Suppressor macrophage treated with lipopolysaccharide for 4 hours (primary cell): ENCODE measurements at places on chromosomes 11 and 22.

DNA sequence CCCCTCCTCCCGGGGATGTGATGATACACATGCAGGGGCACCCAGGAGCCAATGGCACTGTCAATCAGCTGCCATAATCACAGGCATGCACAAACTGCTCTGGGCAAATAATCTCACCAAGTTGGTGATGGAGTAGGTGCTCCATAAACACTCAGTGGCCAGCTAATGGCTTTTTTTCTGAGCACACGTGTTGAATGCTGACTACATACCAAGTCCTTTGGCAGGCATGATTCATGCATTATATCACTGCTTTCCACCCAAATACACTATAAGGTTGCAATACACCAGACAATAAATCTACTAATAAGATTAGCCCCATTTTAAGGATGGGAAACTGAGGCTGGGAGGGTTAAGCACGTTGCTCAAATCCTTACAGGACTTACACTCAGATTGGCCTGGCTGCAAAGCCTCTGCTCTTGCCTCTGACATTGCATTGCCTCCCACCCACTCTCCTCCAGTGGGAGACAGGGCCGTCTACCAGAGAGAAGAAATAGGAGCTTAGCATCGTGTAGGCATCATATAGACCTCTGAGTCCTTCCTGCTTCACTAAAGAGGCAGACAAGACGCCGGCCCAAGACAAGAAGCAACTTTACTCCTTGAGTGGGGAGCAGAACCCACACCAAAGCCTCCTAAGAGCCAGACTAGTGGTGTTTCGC lies 32.7 kb upstream of the ACCSL start:
- no peak for DNase-seq

GRCh38 chr22:26066534-26066933 lies 102.7 kb upstream of the SEZ6L start:
- DNase-seq, result no peak

DNA sequence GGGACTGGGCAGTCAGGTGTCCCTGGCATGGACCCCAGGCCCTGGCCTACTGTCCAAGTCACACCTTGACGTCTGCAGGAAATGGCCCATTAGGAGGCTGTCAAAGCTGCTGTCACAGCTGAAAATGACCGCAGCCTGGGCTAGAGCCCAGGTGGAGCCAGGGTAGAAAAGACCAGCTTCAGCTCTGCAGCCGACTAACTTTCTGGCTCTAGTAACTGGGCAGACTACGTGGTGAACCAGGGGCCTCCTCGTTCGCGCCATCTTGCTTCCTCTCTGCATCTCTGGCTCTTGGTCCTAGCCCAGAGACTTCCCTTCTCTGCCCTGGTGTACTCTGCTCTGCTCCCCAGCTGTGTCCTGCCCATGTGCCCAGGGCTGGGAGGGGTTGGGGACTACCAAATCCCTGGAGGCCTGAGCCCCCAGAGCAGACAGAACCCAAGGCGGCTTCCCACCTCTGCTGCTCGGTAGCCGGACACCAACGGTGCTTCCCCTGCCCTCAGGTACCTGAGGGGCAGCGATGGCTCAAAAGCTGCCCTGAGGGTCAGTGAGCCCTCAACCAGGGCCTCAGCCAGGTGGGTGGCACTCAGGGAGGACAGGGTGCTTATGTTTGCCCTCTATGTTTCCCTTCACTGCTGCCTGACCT lies 19.7 kb downstream of the SART1 start:
- no peak for DNase-seq

- no peak for DNase-seq
These were observed 49.6 kb downstream of the IGSF9B start for GRCh38 chr11:133907216-133907615.

GRCh38 chr11:116262370-116262769 lies 510.4 kb downstream of the BUD13 start:
- no peak for DNase-seq

DNA sequence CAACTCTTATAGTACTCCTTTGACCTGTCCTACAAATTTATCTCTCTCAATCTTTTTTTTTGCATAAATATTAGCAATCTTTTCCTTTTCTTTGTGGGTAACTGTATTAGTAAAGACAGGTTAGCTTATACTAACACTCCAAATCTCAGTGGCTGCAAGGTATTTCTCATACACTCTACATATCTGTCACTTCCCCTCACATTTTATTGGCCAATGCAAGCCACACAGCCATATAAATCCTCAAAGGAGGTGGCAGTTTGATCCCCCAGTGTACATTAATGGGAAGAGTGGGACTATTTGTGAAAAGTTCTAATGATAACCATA lies 42.6 kb upstream of the EED start:
- DNase-seq, result peak; percentile 65

DNA sequence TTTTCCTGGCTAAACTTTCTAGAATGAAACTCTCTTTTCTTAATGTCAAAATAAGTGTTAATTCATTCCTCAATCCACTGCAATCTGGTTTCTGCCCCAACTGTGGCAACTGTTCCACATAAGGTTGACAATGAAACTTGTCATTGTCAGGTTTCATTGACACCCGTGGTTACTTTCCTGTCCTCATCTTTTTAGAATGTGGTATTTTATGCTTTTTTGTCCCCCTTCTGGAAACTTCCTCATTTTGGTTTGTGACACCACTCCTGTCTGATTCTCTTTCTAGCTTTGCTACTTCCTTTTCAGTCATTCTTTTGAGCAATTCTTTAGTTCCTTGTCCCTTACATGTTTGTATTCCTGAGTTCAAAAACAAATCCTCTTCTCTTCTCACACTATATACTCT lies 7.5 kb upstream of the PDE3B start:
- peak; percentile 68 for DNase-seq

GRCh38 chr22:29912141-29912540 lies 29.2 kb downstream of the MTMR3 start:
- no peak for DNase-seq

DNA sequence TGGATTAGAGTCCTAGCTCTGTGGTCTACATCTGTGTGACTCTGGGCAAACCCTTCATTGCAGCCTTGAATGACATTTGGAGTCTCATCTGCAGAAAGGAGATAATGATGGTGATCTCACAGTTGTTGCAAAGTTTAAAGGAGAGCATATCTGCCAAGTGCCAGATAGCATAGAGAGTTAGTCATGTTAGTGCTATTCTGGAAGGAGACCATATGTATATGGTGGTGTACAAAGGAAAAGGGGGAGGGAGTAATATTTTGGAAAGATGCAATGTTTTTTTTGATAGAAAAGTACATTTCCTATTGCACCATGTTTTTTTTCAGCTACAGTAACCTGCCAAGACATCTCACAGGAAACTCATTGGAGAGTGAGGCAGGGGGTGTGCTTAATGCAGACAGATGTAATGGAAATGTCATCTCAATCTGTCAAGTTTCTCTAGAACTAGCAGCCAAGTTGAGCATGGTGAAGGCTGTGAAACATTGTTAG lies 92.1 kb upstream of the NARS2 start:
- DNase-seq, result no peak

DNA sequence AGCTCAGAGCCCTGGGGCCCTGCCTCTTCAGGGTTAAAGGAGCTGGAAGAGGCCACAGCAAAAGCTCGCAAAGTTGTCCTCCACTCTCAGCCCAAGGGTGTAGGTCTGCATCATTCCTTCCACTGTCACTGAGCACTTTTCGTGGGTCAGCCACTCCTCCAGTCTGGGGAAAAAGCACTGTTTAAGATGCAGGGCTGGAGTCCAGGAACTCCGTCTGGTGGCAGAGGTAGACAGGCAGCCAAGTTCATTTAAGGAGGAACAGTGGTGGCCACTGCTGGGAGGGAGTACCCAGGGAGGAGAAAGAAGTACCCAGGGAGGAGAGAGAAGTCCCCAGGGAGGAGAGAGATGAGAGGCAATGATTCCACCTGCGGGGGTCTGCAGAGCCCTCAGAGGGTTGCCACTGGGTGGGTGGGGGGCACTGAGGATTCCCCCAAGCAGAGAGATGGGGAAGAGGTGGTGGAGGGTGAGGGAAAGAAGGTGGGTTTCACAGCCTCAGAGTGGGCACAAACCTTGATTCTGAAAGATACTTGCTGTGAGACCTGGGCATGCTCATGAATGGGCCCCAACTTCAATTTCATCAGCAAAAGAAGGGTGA lies 70.0 kb upstream of the B3GAT1 start:
- no peak for DNase-seq

- peak; percentile 73 for DNase-seq
These were observed 90.6 kb downstream of the GAB4 start for GRCh38 chr22:16917144-16918003.

- no peak for DNase-seq
These were observed 17.0 kb upstream of the DRICH1 start for GRCh38 chr22:23649071-23649501.

- DNase-seq, result no peak
These were observed 682.5 kb downstream of the NTM start for GRCh38 chr11:132052904-132053303.

- no peak for DNase-seq
These were observed 11.1 kb downstream of the RAPSN start for GRCh38 chr11:47437746-47438418.

DNA sequence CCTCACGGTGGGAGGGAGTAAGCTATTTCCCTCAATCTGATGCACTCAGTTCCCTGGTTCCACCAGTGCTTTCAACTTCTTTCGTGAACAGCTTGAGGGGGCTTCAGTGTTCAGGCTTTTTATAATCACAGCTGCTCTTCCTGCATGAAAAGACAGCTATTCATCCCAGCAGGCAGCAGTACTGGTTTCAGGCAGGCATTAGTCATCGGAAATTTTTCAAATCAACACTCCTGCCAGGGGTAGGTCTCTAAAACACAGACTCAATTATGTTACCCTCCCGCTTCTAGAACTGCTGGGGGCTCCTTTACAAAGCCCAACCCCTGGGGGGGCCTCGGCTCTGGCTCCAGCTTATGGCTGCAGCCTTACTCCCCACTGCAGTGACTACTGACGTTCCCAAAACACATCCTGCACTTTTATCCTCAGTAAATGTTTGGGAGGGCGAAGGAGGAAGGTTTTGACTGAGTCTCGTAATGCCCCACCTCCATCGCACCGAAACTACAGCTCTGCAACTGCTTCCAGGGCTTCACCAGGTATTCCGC lies 5.8 kb downstream of the POLDIP3 start:
- DNase-seq, result no peak

GRCh38 chr11:81165164-81165563 lies 1568.5 kb downstream of the FAM181B start:
- DNase-seq, result no peak

DNA sequence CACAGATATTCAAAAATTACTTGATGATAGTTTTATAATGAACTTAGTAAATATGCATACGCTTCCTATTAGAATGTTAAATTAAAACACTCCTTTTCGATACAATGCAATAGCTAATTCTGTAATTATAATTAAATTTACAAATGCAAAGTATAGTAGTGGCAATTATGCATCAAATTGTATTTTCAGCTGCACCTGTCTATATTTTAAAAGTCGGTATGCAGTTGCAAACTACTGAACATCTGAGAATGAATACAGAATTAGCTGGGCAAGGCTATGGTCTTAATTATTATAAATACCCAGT lies 110.4 kb upstream of the ARHGAP42 start:
- DNase-seq, result no peak

GRCh38 chr11:12430351-12430750 lies 53.0 kb downstream of the PARVA start:
- no peak for DNase-seq

DNA sequence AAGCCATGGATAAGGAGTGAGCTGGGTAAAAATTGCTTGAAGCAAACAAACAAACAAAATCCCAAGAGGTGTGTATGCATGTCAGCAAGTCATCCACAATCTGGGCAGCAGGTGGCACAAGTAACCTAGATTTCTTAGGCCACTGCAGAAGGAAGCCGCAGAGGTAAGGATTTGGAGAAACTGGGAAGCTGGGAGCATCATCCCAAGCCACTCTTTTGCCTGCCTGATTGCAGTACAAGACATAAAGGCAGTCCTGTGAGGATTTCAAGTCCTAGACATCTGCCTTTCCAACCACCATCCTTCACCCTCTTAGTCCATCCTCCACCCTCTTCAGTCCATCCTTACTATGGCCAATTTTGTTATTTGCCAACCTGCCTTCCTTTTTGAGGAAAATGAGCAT lies 67.2 kb upstream of the BMAL1 start:
- peak; percentile 39 for DNase-seq

GRCh38 chr11:30333405-30333804 lies 10.5 kb downstream of the ARL14EP start:
- no peak for DNase-seq

DNA sequence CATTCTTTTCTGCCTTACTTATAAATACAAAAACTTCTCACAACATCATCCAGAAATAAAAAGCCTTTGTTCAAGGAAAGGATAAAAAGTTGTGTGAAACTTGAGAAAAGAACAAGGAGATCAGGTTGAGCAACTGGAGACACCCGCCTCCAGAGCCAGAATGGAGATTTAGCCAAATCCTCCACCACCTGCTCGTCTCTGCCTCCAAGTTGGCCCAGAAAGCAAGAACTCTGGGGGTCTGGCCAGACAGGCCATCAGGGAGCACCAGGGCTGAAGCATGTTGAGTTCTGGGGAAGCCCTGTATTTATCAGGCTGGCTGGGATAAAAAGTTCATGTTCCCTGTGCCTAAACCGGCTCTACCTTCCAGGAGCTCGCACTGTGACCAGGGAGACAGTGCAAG lies 14.9 kb downstream of the SMCO4 start:
- DNase-seq, result no peak

DNA sequence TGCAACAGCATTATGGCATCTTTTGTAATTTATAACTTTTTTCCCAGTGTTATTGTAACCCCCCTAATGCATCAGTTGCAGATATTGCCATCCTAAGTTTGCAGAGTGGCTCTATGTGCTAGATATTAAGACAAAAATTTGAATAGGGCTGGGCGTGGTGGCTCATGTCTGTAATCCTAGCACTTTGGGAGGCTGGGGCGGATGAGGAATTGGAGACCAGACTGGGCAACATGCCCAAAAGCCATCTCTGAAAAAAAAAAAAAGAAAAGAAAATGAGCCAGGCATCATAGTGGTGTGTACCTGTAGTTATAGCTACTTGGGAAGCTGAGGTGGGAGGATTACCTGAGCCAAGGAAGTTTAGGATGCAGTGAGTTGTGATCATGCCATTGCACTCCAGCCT lies 50.1 kb upstream of the MUC15 start:
- DNase-seq, result no peak

DNA sequence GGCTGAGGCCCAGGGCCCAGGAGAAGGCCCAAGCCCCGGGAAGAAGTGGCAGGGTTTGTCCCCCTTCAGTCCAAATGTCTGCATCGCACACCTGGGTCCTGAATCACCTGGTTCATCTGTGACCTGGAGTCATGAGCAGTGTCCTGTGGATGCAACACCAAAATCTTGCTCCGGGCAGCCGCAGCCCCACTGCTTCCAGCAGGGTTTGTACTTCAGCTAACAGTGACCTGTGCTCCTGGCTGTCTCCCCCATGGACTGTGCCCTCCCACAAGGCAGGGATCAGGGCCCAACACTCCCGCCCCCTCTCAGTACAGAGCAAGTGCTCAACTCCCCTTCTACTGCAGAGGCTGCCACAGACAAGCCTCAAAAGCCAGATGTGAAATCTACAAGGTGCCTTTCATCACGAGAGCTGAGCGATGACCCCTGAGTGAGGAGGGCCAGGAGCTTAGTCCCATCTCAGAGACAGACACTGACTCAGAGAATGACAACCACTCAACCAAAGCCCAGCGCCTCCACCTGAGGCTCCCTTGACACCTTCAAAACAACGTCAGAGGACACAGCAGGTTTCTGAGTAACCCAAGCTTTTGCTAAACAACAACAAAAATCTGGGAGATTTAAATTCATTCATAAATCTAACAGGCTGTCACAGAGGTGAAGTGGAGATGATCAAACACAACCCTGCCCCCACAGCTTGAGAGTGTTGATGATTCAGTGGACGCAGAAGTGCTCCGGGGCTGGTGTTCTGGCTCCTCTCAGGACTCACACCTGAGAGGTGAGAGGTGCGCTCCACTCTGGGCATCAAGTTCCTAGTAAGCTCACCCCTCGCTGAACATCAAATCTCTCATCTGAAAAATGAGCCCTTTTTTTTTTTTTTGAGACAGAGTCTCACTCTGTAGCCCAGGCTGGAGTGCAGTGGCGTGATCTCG lies 3.4 kb downstream of the KIAA0930 start:
- DNase-seq, result no peak
